Activated CD4-positive, alpha-beta T cell treated with anti-CD3 and anti-CD28 coated beads, Interleukin-2, amount 50 U/mL, for 1 hour (primary cell): ENCODE measurements at places on chromosomes 6 and 20.

DNA sequence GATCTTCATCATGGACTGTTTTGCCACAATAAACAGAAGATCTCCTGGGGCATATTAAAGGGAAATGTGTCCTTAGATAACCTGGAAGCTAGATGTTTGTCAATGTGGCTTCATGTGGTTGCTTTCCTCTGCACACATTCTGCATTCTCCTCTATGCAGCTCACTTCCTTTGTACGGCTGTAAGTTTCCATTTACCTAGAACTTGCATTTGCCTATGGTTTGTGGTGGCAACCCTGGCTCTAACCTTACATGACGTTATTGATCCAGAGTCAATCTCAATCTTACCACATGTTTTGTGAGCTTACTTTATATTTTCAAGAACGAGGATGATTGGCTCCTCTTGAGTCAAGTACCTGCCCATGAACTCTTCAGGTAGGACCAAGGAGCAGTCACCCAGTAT, 863.1 kb downstream of the MAFB start:
- DNase-seq, result no peak

DNA sequence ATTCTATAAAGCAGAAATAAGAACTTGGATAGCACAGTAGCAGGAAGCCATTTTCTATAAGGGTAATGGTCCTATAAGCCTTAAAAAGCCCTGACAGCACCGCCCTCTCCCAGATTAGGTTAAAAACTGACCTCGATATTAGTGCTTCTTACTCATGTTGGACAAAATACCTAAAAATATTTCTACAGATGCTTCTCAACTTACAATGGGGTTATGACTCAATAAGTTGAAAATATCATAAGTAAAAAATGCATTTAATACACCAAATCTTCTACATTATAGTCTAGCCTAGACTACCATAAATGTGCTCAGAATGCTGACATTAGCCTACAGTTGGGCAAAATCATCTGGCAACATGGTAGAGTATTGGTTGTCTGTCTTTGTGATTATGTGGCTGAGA, 70.3 kb downstream of the SESN1 start:
- DNase-seq, result no peak

- no peak for DNase-seq
Observed at GRCh38 chr20:22771706-22772105, 187.3 kb upstream of the FOXA2 start.

GRCh38 chr6:138977646-138978167, 10.3 kb downstream of the REPS1 start:
- no peak for DNase-seq

GRCh38 chr6:138638604-138639003, 135.0 kb upstream of the CCDC28A start:
- DNase-seq, result no peak

DNA sequence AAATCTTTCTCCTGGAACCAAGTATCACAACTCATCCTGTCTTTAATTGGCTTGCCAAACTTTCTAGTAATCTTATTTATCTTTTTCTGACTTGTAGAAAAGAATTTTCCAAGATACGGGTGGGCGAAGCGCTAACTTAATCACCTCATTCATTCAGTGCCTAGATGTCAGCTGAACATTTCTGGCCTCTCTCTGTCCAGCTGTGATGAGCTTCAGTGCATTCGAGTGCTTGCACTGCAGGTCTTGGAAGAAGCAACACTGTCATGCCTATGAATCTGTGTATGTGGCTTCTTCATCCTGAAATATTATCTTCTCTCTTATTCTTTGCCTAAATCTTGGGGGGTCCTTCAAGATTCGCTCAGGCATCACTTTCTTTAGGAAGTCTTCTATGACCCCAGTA, 16.3 kb upstream of the ENPP1 start:
- no peak for DNase-seq

- no peak for DNase-seq
Observed at GRCh38 chr20:53929974-53930650, 140.3 kb downstream of the BCAS1 start.

GRCh38 chr6:51908243-51908642, 179.2 kb downstream of the PKHD1 start:
- DNase-seq, result no peak

DNA sequence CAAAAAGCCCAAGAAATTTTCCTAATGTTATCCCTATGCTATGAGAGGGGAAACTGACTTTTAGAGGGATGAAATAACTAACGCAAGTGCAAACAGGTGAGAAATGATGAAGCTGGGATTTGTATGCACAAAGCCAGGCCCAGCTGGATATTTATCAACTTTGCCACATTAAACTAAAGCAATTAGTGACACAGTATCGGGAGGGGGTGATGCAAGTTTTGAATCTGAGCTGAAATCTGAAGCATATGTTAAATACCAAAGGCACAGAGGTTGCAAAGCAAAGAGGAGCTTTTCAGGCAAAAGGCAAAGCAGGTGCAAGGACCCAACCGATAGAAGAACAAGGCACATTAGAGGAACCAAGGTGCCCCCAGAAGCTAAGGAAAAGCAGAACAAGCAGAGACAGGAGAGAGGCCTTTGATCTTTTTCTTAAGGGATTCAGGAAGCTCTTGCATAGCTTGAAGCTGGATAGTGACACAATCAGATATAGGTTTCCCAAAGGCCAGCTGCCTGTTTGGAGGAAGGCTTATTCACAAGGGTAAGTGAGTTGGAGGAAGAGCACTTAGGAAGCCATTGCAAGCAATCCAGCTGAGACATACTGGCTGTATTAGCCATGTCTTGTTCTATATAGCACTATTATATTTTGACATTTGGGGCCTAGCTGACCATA, 207.5 kb downstream of the HIVEP2 start:
- DNase-seq, result no peak

GRCh38 chr20:54339093-54339492, 131.2 kb downstream of the PFDN4 start:
- DNase-seq, result no peak
